ENCODE measurements at places on chromosomes 2 and 18. TPM values are rescaled to one million over a fixed set of nuclear protein-coding genes. Genes with fewer than 3 reads are reported as not detected.

DNA sequence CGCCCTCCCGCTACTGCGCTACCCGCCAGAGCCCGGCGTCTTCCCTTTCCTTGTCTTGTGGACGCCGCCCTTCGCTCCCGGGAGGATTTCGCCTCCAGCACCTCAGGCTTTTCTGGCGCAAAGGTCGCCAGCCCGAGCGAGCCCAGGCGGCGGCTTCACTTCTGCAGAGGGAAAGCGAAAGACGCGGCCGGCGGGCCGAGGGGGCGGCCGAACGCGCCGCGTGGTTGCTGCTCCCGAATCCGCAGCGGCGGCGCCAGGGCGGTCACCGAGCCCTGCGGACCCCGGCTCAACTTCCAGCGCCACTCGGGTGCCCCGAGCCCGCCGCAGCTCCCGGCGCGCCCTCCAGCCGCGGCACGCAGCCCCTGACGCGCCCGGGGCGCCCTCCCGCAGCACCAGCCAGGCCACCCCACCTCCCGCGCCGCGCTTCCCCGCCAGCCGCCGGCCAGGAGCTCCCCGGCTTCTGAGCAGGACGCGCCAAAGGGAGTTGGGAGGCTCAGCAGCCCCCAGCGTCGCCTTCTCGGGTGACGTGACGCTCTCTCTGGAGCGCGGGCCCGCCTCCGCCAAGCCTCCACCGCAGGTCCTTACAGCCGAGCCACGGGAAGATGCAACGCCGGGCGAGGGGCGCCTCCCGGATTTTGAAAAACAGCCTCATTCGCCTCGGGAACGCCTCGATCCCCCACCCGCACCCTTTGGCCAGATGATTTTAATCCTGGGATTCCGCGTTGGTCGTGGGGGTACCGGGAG, 84.9 kb upstream of the EPB41L3 start:
- DNase-seq, result peak; percentile 36
- peaks cover 4% of the 10 kb centered on the region for H3K4me1 ChIP-seq
- H3K4me3 ChIP-seq, result peak overlapping the region; percentile 71

DNA sequence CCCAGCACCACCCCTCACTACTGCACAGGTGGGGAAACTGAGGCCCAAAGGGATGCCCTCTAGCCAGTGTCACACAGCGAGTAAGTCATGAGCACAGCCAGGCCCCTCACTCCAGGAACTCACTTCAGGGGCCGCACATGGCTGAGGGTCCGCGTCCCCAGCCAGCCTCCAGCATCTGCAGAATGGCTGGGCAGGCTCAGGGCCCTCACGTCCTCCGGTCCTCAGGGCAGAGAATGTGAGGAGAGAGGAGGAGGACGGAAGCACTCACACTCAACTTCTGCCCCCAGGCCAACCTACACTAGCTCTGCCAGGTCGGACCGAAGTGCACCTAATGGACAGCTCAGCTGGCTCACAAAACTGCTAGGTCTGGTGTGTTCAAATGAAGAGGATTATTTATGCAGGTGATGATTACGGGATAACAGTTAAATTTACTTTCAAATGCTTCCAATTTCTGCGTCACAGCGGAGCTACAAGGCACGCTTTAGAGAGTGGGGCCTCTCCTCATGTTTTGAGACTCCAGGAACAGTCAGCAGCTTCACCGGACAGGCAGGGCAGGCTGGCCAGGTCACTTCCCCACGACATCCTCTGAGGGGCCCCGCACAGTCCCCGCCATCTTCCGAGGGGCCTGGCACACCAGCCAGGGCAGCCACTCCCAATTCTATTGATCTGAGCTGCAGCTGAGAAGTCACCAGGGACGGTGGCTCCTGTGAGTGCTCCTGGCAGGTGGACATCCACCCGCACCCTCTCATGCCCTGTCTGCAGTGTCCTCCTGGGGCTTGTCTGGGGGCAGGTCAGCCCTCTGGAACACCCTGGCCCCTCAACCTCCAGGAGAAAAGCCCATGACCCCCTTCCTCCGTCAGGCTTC, 26.5 kb downstream of the KIF1A start:
- H3K4me1 ChIP-seq, result no peaks in the 10 kb centered on the region
- H3K4me3 ChIP-seq, result no peak overlapping the region
- no peaks in the 10 kb centered on the region for H3K27me3 ChIP-seq
- H3K27ac ChIP-seq, result no peak overlapping the region
- H3K36me3 ChIP-seq, result no peaks in the 10 kb centered on the region
- peak; percentile 43 for DNase-seq

- no peaks in the 10 kb centered on the region for H3K27me3 ChIP-seq
- no peak overlapping the region for H3K4me3 ChIP-seq
- DNase-seq, result no peak
- H3K36me3 ChIP-seq, result no peaks in the 10 kb centered on the region
- H3K27ac ChIP-seq, result no peak overlapping the region
Observed at GRCh38 chr2:171167352-171167997, 6.8 kb upstream of the TLK1 start.

GRCh38 chr2:64914735-64915509, 74.3 kb upstream of the SLC1A4 start:
- no peak overlapping the region for H3K27ac ChIP-seq
- no peak for DNase-seq
- no peaks in the 10 kb centered on the region for H3K4me1 ChIP-seq
- H3K27me3 ChIP-seq, result no peaks in the 10 kb centered on the region
- no peaks in the 10 kb centered on the region for H3K36me3 ChIP-seq

- no peak overlapping the region for H3K4me3 ChIP-seq
- H3K4me1 ChIP-seq, result peaks cover 12% of the 10 kb centered on the region
- H3K27me3 ChIP-seq, result no peaks in the 10 kb centered on the region
- no peaks in the 10 kb centered on the region for H3K36me3 ChIP-seq
- no peak overlapping the region for H3K27ac ChIP-seq
Observed at GRCh38 chr2:197450465-197450864, 2.9 kb upstream of the COQ10B start.

The TUBA4B gene
- not detected for total RNA-seq

The GALNT5 gene
- total RNA-seq, result 0.14 TPM

The ANKRD30B gene
- total RNA-seq, result 0.12 TPM

- H3K27me3 ChIP-seq, result no peaks in the 10 kb centered on the region
- DNase-seq, result no peak
- H3K27ac ChIP-seq, result no peak overlapping the region
- H3K36me3 ChIP-seq, result no peaks in the 10 kb centered on the region
Observed at GRCh38 chr2:200484934-200485333, 24.9 kb downstream of the KCTD18 start.

The DUSP2 gene
- 0.47 TPM for total RNA-seq

The TXNDC2 gene
- total RNA-seq, result not detected

The CERKL gene
- 0.16 TPM for total RNA-seq

DNA sequence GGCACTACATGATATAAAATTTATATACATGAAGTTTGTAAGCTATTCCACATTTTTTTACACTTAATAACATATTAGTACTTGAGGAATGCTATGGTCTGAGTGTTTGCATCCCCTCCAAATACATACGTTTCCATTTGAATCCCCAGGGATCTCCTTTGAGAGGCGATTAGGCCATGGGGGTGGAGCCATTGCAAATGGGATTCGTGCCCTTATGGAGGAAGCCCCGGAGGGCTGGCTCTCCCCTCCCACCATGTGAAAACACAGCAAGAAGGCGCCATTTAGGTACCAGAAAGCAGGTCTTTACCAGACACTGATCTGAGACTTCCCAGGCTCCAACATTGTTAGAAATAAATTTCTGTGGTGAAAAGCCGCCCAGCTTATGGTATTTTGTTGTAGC, 20.8 kb upstream of the MBP start:
- DNase-seq, result no peak
- no peak overlapping the region for H3K4me3 ChIP-seq
- no peaks in the 10 kb centered on the region for H3K4me1 ChIP-seq
- H3K36me3 ChIP-seq, result no peaks in the 10 kb centered on the region
- H3K27me3 ChIP-seq, result no peaks in the 10 kb centered on the region

- no peaks in the 10 kb centered on the region for H3K27me3 ChIP-seq
- H3K36me3 ChIP-seq, result no peaks in the 10 kb centered on the region
- no peak for DNase-seq
Observed at GRCh38 chr18:57057890-57058289, 89.0 kb upstream of the BOD1L2 start.

- DNase-seq, result peak; percentile 89
- no peaks in the 10 kb centered on the region for H3K27me3 ChIP-seq
- H3K27ac ChIP-seq, result peak overlapping the region; percentile 65
- H3K36me3 ChIP-seq, result no peaks in the 10 kb centered on the region
Observed at GRCh38 chr2:290090-290722, 2.3 kb upstream of the ALKAL2 start.

GRCh38 chr2:15641530-15641982, 49.9 kb downstream of the DDX1 start:
- no peaks in the 10 kb centered on the region for H3K4me1 ChIP-seq
- H3K4me3 ChIP-seq, result no peak overlapping the region
- H3K27me3 ChIP-seq, result no peaks in the 10 kb centered on the region

- H3K4me1 ChIP-seq, result no peaks in the 10 kb centered on the region
- no peak overlapping the region for H3K4me3 ChIP-seq
Observed at GRCh38 chr2:178917555-178917954, 110.3 kb upstream of the TTN start.

GRCh38 chr18:3493501-3494244, 43.7 kb downstream of the TGIF1 start:
- no peak overlapping the region for H3K4me3 ChIP-seq
- no peaks in the 10 kb centered on the region for H3K4me1 ChIP-seq
- H3K27me3 ChIP-seq, result no peaks in the 10 kb centered on the region
- no peak for DNase-seq
- no peaks in the 10 kb centered on the region for H3K36me3 ChIP-seq

GRCh38 chr2:15595936-15596335, 4.3 kb downstream of the DDX1 start:
- H3K4me1 ChIP-seq, result peaks cover 18% of the 10 kb centered on the region
- no peak overlapping the region for H3K4me3 ChIP-seq
- no peaks in the 10 kb centered on the region for H3K27me3 ChIP-seq
- no peak overlapping the region for H3K27ac ChIP-seq
- no peaks in the 10 kb centered on the region for H3K36me3 ChIP-seq
- DNase-seq, result no peak

DNA sequence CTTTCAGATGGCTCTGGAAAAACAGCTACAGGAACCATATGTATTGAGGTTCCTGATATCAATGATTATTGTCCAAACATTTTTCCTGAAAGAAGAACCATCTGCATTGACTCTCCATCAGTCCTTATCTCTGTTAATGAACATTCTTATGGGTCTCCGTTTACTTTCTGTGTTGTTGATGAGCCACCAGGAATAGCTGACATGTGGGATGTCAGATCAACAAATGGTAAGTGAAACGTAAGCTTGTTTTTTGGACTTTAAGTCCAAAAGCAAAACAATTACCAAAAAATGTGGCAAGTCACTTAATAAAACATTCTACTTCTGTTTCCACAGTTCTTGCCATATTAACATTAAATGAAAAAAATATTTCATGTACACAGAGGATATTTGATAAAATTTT, 26.8 kb downstream of the DSG4 start:
- H3K27ac ChIP-seq, result no peak overlapping the region
- no peak overlapping the region for H3K4me3 ChIP-seq
- peaks cover 17% of the 10 kb centered on the region for H3K4me1 ChIP-seq
- DNase-seq, result no peak
- no peaks in the 10 kb centered on the region for H3K36me3 ChIP-seq

The HOXD4 gene
- total RNA-seq, result 0.23 TPM

GRCh38 chr2:21265752-21266151, 142.0 kb downstream of the TDRD15 start:
- DNase-seq, result no peak
- H3K27me3 ChIP-seq, result no peaks in the 10 kb centered on the region
- H3K27ac ChIP-seq, result no peak overlapping the region
- no peak overlapping the region for H3K4me3 ChIP-seq
- no peaks in the 10 kb centered on the region for H3K36me3 ChIP-seq

DNA sequence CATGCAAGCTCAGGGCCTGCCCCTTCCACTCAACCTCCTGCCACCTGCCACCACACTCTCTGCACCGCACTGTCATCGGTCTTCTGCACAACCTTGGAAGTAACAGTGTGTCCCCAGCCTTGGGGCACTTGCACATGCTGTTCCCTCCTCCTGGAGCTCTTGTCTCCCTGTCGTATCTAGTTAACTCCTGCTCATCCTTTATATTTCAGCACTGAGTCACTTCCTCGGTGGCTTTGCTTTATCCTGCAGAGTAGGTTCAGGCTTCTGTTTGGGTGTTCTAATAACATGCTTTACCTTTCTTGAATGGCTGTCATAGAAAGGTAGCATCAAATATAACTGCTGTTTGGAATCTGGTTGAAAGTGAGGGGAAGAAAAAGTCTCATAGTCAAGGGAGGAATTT, 25.3 kb downstream of the PAX8 start:
- H3K4me3 ChIP-seq, result no peak overlapping the region
- no peak for DNase-seq
- H3K4me1 ChIP-seq, result no peaks in the 10 kb centered on the region
- no peaks in the 10 kb centered on the region for H3K27me3 ChIP-seq
- no peaks in the 10 kb centered on the region for H3K36me3 ChIP-seq

DNA sequence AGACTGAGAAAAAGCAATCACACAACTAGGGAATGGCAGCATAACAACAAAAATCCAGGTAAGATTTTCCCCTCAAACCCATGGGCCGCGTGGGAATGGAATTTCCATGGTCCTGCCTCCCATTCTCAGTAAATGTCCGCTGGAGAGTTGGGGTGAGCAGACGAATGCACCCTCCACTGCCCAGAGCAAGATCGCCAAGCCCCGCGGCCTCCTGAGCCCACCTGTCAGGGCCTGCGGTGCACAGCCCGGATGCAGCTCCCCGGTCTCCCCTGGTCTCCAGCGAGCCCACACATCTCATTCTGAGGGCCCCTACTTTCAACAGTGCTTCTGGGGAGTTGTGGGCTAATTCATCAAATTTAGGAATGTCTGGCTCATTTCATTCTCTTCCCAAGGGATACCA, 327.4 kb upstream of the HS6ST1 start:
- no peak overlapping the region for H3K4me3 ChIP-seq
- no peaks in the 10 kb centered on the region for H3K27me3 ChIP-seq
- DNase-seq, result no peak
- no peak overlapping the region for H3K27ac ChIP-seq

GRCh38 chr18:12401881-12402280, 5.8 kb upstream of the PRELID3A start:
- no peak overlapping the region for H3K27ac ChIP-seq
- H3K4me3 ChIP-seq, result no peak overlapping the region
- no peak for DNase-seq
- no peaks in the 10 kb centered on the region for H3K36me3 ChIP-seq
- H3K27me3 ChIP-seq, result no peaks in the 10 kb centered on the region
- no peaks in the 10 kb centered on the region for H3K4me1 ChIP-seq

DNA sequence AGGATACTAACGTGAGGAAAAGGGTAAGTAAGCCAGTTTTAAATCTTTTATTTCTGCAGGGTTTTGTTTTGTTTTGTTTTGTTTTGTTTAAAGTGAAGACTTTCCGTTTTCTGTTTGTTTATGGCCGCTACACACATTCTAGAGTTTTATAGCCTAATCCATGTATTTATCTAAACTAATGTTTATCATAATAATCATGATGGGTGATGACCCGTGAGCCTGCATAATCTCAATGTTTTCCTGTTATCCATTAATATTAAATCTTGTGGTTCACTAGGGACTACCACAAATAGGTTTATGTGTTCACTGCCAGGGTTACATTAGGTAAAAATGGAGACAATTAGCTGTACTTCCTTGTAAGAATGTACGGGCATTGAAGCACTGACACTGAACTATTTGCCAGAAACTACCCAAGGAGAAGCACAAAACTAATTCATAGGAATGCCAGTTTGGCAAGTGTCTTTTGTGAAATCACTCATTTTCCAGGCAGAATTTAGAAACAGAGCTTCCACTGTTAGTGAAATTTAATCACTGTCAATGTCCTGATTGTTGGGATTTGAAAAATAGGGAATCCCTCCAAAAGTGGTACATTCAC, 574.8 kb downstream of the LRP1B start:
- H3K36me3 ChIP-seq, result no peaks in the 10 kb centered on the region
- peaks cover 15% of the 10 kb centered on the region for H3K4me1 ChIP-seq
- H3K4me3 ChIP-seq, result no peak overlapping the region
- no peak for DNase-seq
- H3K27ac ChIP-seq, result no peak overlapping the region

All from pancreas (tissue), 10 donors.